ENCODE measurements at places on chromosomes 6 and 20. TPM values are rescaled to one million over a fixed set of nuclear protein-coding genes. Genes with fewer than 3 reads are reported as not detected.

DNA sequence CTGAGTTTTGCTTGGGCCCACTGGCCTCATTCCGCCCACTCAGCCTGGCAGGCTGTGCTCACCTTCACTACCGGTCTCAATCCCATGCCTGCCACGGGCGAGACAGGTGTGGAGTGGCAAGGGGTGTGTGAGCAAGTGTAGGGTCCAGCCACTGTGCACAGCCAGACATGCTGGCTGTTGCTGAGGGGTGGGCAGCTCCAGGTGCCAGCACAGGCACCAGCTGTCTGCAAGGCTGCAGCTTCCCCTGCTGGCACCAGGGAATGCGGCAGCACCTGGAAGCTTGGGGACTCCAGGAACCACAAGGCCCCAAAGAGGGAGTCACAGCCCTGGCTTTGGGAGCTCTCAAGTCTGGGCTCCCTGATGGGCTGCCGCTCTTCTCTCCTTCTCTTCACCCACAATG, 372.7 kb downstream of the CBLN4 start:
- no peaks in the 10 kb centered on the region for H3K36me3 ChIP-seq
- no peaks in the 10 kb centered on the region for H3K4me1 ChIP-seq
- H3K4me3 ChIP-seq, result no peak overlapping the region
- H3K27me3 ChIP-seq, result no peaks in the 10 kb centered on the region
- H3K27ac ChIP-seq, result no peak overlapping the region
- DNase-seq, result no peak

Gene HMGN3
- total RNA-seq, result 50.1 TPM

GRCh38 chr6:43247114-43247999, 4.1 kb downstream of the TTBK1 start:
- H3K27me3 ChIP-seq, result no peaks in the 10 kb centered on the region
- H3K36me3 ChIP-seq, result no peaks in the 10 kb centered on the region
- H3K4me3 ChIP-seq, result peak overlapping the region; percentile 63
- DNase-seq, result peak; percentile 86
- H3K27ac ChIP-seq, result no peak overlapping the region
- H3K4me1 ChIP-seq, result no peaks in the 10 kb centered on the region

Gene CCDC170
- 0.14 TPM for total RNA-seq

DNA sequence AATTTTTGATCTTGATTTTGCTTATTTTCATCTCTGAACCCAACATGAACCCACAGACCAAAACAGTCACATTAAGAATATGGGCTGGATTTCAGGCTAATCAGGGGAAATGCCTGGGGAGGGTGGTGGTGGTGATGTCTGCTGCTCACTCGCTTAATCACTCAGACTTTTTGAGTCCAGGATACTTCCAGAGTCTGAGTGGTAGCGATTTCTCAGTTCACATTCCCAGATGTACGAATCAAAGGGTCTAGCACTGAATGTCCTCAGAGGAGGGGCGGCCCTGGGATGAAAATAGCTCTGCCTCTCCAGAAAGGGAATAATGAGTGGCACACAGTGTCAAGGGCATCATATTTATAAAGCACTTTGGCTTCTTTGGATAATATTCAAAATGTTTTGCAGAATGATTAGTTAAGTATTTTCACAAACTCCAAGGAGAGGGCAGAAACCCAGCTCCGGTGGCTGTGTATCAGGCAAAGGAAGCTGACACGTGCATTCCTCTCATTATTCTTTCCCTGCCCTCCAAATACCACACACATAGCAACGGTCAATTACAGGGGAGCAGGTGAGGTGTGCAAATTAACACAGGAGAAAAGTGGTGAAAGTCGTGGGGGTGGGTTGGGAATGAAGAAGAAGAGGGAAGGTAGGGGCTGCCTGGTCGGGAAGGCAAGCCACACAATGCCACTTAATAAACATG, 345.2 kb upstream of the RSPO3 start:
- H3K4me1 ChIP-seq, result no peaks in the 10 kb centered on the region
- H3K27ac ChIP-seq, result no peak overlapping the region
- no peak for DNase-seq
- H3K36me3 ChIP-seq, result no peaks in the 10 kb centered on the region

GRCh38 chr6:73732845-73733675, 37.1 kb downstream of the CD109 start:
- H3K27ac ChIP-seq, result no peak overlapping the region
- no peaks in the 10 kb centered on the region for H3K4me1 ChIP-seq
- no peak overlapping the region for H3K4me3 ChIP-seq
- no peaks in the 10 kb centered on the region for H3K27me3 ChIP-seq
- no peaks in the 10 kb centered on the region for H3K36me3 ChIP-seq
- no peak for DNase-seq

Gene PREX1
- total RNA-seq, result 8.3 TPM

Gene HLA-DQA1
- 5.1 TPM for total RNA-seq

Gene SLC17A2
- not detected for total RNA-seq

Gene RIPPLY2
- not detected for total RNA-seq

Gene ISM1
- total RNA-seq, result 0.76 TPM

GRCh38 chr6:132425176-132425575, 23.9 kb upstream of the MOXD1 start:
- no peaks in the 10 kb centered on the region for H3K27me3 ChIP-seq
- H3K4me1 ChIP-seq, result no peaks in the 10 kb centered on the region
- H3K27ac ChIP-seq, result no peak overlapping the region
- no peak overlapping the region for H3K4me3 ChIP-seq

DNA sequence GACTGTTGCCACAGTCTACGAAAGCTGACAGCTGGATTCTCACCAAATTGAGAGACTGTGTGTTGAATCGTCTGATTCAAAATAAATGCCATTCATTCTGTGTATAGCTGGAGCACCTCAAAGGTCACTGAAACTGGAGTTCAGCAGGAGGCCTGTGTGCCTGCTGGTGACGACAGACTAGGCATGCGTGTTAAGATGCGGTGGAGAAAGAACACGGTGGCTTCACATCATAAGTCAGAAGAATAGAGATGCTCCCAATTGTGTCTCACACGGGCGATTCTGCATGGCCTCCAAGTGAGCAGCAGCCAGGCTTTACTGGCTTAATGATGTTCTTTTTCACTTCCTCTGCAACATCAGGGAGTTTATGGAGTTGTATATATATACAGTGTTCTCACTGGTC, 32.3 kb downstream of the SNHG17 start:
- no peaks in the 10 kb centered on the region for H3K27me3 ChIP-seq
- no peaks in the 10 kb centered on the region for H3K4me1 ChIP-seq
- H3K27ac ChIP-seq, result no peak overlapping the region
- H3K4me3 ChIP-seq, result no peak overlapping the region

GRCh38 chr6:83556871-83557270, 44.5 kb downstream of the PRSS35 start:
- no peaks in the 10 kb centered on the region for H3K27me3 ChIP-seq
- no peak overlapping the region for H3K27ac ChIP-seq
- H3K4me3 ChIP-seq, result no peak overlapping the region
- H3K4me1 ChIP-seq, result no peaks in the 10 kb centered on the region
- H3K36me3 ChIP-seq, result no peaks in the 10 kb centered on the region

DNA sequence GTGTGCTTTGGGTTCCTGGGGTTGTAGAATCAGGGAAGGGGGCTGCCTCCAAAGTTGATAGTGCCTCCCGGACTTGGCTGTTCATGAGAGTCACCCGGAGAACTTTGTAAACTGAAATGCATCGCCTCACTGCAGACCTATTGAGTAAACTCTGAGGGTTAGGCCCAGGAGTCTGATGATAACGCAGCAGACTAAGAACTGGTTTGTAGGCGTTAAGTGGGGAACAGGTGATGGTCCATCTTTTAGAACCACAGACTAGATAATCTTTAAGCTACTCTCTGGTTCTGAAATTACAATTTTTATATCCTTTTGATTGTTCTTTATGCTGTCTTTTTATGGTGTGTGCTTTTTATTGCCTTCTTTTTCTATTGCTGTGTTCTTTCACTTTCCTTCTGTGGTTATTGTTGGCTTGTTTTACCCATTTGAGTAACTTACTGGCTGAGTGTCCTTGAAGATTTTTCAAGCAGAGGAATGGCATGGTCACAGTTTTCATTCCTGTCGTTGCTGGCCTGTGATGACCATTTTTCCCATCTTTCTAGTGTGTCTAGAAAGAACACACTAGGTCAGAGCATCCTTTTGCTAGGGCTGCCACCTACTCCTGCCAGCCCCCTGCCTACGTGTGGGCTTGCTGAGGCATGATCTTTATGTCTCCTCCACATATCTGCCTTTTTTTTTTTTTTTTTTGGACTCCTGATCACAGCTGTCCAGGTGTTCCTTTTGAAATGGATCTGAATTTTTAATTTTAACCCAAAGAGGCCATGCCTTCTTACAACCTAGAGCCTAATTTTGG, 30.9 kb downstream of the LRRC1 start:
- H3K4me1 ChIP-seq, result peaks cover 11% of the 10 kb centered on the region
- H3K27me3 ChIP-seq, result no peaks in the 10 kb centered on the region
- DNase-seq, result no peak
- H3K27ac ChIP-seq, result no peak overlapping the region
- no peaks in the 10 kb centered on the region for H3K36me3 ChIP-seq

GRCh38 chr6:165811512-165811911, 148.5 kb upstream of the PDE10A start:
- no peak overlapping the region for H3K4me3 ChIP-seq
- no peak overlapping the region for H3K27ac ChIP-seq
- H3K36me3 ChIP-seq, result no peaks in the 10 kb centered on the region
- H3K4me1 ChIP-seq, result no peaks in the 10 kb centered on the region

DNA sequence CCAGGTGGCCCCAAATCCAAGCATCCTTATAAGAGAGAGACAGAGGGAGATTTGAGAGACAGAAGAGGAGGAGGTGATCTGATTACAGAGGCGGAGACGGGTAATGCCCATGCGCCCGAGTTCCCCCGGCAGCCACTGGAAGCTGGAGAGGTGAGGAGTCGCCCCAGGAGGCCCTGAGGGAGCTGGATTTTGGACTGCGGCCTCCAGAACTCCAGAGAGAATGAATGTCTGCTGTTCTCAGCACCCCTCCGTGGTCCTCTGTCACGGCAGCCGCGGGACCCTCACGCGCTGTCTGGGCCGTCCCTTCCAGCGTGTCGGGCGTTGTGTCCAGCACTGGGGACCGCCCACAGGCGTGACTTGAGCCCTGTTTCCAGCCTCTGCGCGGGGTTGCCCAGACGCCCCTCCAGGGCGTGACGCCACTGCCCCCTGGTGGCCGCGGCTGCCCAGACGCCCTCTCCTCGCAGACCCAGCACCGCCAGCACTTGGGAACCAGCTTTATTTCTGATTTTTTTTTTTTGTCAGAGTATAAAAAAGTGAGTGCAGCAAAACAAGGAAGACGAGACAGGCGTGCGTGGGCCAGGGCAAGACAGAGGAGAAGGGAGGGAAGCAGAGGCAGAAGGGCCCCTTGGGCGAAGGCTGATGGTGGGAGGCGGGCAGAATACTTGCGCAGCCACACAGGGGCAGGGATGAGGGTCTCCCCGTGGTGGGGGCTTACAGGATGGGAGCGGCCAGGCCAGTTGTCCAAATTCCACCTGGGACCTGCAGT, 4.1 kb upstream of the ZNF512B start:
- DNase-seq, result peak; percentile 89
- peak overlapping the region; percentile 59 for H3K4me3 ChIP-seq
- no peaks in the 10 kb centered on the region for H3K36me3 ChIP-seq
- H3K27me3 ChIP-seq, result no peaks in the 10 kb centered on the region
- H3K4me1 ChIP-seq, result peaks cover 7% of the 10 kb centered on the region
- H3K27ac ChIP-seq, result peak overlapping the region; percentile 46

GRCh38 chr6:100176951-100177710, 183.1 kb upstream of the MCHR2 start:
- H3K27me3 ChIP-seq, result no peaks in the 10 kb centered on the region
- peaks cover 6% of the 10 kb centered on the region for H3K4me1 ChIP-seq
- H3K27ac ChIP-seq, result peak overlapping the region; percentile 20
- no peak for DNase-seq
- H3K4me3 ChIP-seq, result no peak overlapping the region

- no peak overlapping the region for H3K4me3 ChIP-seq
- no peaks in the 10 kb centered on the region for H3K27me3 ChIP-seq
- no peaks in the 10 kb centered on the region for H3K36me3 ChIP-seq
Observed at GRCh38 chr6:157505912-157506491, 125.0 kb downstream of the ZDHHC14 start.

DNA sequence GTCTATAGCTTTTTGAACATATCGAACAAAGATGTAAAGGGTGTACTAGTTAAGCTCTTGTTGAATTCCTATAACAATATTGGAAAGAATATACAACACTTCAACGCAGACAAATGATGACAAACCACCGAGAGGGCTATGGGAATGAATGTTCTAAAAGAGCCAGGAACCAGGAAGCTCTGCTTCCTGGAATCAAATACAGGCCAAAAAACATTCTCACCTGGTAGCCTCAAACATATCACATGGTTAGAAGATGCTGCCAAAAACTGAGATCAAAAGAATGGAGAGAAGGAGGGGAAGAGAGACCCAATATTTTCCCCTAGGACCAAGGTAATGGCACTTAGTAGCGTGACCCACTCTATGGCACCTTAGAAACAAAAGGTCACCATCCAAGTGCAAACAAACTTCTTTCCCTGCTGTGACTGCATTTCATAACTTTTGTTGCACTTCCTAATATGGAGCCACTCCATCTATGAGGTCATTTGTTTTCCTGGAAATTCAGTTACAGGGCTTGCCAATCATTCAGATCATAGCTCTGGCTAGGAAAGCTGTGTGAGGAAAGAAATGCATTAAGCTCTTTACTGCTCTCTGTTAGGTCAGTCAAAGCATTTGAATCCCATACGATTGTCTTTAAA, 199.2 kb upstream of the NT5E start:
- no peaks in the 10 kb centered on the region for H3K36me3 ChIP-seq
- no peak overlapping the region for H3K27ac ChIP-seq
- H3K4me1 ChIP-seq, result no peaks in the 10 kb centered on the region
- no peak for DNase-seq
- H3K27me3 ChIP-seq, result no peaks in the 10 kb centered on the region

DNA sequence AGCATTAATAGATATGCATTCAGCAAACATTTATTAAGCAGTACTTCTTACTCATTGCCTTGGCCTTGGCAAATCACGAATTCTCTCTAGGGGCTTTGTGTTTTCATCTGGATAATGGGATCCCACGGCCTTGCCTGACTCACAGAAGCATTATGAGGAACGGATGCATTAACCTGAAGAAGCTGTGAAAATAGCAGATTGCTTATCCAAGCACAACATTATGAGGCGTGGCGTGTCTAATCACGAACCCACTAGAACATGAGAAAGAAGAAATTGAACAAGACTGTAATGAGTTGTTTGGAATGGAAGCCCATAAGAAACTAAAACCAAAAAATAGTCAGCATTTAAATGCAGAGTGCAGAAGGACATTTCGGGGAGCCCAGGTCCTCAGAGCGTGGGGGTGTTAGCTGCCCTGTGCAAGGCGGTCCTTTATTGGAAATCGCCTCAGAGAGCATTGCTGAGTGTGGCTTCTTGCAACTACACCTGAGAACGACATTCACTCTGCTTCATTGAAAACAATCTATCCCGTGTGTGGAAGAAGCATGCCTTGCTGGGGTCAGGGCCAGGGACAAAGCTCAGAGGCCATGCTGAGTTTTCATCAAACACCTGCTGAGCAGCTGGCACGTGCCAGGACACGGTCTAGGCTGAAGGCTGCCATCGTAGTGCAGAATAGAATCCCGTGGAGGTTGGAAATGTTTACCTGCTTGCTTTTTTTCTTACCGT, 179.9 kb downstream of the ZDHHC14 start:
- H3K27me3 ChIP-seq, result no peaks in the 10 kb centered on the region
- H3K36me3 ChIP-seq, result no peaks in the 10 kb centered on the region
- DNase-seq, result no peak
- peaks cover 23% of the 10 kb centered on the region for H3K4me1 ChIP-seq
- H3K4me3 ChIP-seq, result no peak overlapping the region
